ENCODE measurements at places on chromosomes 13 and 19.

GRCh38 chr13:40121722-40122121, 466.3 kb downstream of the COG6 start:
- no peak for DNase-seq

GRCh38 chr13:50589651-50590054, 253.8 kb downstream of the DLEU7 start:
- no peak for DNase-seq

- DNase-seq: peak; percentile 88
Measured at GRCh38 chr19:16330368-16330801, 5.8 kb downstream of the KLF2 start.

- no peak for DNase-seq
Measured at GRCh38 chr13:49214917-49215376, 5.2 kb upstream of the MLNR start.

DNA sequence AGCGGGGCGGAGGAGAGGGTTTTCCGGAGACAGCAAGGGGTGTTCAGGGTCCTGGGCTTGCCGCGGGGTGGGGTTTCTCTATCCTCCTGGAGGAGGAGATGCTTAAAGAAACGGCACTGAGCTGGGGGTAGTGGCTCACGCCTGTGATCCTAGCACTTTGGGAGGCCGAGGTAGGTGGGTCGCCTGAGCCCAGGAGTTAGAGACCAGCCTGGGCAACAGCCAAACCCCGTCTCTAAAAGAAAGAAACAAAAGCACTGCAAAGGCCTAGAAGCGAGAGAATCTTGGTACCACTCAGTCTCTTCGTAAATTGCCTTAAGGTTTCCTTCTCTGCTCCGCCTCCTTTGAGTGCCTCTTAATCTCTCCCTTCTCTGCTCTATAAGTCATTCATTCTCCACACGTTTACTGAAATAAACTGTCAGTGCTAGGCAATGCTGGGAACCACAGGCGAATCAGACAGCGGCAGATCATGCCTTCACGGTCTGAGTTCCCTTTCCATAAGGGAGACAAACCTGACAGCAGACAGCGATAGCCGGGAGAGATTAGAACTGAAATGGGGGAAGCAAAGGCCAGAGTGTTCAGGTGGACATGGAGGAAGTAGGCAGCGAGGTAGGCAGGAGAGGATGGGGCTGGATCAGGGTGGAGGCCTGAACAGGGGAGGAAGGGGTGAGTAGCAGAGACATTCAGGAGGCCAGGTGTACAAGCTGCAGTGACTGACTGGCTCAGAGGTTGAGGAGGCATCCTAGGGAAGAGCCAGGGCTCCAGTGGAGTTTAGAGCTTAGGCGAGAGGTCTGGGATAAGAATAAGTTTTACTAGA, 580 bp downstream of the EIF3K start:
- no peak for DNase-seq

DNA sequence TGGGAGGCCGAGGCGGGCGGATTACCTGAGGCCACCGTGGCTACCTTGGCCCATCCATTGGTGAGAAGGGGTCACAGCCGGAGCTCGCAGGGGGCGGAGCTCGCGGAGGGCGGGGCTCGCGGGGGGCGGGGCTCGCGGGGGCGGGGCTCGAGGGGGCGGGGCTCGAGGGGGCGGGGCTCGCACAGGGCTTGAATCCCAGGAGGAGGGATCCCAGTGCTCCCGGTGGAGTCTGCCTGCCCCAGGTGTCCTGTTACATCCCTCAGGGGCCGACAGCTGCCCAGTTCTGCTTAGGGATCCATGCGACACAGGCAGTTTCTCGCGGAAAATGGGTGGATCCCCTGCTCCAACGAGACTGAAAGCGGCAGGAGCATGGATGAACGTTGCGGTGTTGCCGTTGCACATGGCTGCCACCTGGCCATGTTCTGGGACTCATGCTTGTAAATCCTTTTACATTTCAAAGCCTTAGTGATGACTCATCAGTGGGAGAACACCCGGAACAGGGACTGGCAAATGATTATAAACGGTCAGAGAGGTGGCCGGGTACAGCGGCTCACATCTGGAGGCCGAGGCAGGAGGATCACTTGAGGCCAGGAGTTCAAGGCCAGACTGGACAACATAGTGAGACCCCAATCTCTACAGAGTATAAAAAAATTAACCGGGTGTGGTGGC, 25.1 kb downstream of the TMPRSS9 start:
- no peak for DNase-seq

DNA sequence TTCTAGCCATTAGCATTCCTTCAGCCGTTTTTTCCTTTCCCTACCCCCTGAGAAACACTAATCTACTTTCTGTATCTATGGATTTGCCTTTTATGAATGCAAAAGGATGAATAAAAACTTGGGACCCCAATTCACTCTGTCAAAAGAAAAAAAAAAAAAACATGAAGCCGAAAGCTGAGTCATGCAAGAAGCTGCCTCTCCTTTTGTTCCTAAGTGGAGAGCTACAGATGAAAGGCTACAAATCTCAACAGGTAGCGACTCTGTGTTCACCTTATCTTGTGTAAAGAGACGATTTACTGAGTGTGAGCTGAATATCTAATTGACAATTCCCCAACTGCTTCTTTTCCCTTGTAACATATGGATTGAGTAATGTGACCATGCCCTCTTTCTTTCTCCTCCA, 1072.8 kb downstream of the UQCRFS1 start:
- no peak for DNase-seq

GRCh38 chr19:9885077-9885552, 50.0 kb downstream of the PIN1 start:
- DNase-seq: no peak

DNA sequence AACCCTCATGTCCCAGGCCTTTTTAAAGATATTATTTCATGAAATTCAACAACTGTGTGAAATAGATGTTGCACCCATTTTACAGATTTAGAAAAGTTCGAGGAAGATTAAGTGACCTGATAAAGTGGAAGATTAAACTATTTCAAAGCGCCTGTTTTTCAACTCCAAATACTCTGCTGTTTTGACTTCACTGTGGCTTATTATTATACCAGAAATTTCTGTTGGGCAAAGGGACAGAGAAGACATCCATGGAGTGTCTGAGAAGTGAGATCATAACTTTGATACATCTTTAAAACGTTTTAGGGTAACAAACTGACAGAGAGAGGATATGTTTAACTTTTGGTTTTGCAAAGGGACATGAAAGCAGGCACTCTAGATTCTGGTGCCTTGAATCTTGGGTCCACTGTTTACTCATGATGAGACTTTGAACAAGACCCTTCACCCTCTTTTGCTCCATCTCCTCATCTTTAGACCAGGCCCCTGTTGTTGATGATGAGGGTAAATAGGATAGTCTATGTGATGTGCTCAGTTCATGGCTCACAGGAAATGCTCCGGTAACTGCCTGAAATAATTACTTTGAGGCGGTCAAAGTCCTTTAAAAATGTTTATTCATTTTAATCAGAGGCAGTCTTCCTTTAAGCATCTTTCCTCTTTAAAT, 55.4 kb downstream of the RFC3 start:
- DNase-seq: no peak

DNA sequence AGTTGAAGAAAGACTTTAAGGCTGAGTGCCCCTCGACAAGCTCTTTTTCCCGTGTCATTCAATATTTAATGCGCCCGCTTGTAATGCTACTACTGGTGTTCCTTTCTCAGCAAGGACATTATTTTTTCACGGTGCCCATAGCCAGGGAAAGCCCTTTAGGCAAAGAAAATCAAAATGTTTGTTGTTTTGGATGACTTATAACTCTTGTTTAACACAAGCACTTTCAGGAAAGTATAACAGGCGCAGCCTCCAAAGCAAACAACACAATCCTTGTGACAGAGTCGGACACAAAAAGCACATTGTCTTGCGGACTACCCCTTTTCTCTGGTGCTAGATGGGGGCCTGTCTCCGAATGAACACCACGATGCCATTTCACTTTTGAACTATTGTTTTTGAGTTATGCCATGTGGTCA, 12.4 kb downstream of the ZIC5 start:
- DNase-seq: no peak

DNA sequence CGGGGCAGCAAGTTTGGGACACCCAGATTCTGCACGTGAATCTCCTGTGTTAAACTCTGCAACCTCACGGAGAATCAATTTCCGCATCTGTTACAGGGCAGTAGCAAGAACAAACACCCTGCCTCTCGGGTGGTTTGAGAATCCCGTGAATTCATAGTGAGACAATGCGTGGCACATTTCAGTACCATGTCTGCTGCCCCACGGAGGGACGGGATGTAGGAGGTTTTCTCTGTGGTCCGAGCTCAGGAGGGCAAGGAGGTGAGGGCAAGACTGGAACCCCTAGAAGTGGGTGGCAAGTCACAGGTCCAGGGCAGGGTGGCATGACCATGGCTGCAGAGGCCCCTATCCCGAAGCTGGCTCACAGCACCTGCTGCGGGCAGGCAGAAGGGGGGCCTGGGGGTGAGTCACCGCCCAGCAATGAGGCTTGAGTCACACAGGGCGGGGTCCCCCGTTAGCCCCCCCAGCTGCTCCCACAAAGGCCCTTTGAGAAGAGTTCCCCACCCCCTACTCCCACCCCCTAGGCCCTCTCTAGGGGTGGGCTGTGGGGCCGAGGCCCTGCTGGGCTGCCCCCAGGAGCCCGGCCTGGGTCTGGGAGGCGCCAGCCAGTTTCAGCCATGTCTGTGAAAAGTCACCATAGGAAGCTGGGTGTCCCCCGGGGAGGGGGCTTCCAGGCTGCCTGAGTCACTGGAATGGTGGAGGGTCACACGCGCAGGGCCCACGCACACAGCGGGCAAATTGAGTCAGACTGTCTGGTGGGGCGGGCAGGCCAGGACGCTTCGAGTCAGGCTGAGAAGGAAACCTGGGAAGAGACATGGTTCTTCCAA, 25.8 kb upstream of the NANOS3 start:
- peak; percentile 61 for DNase-seq

- no peak for DNase-seq
Measured at GRCh38 chr13:40235160-40235796, 431.2 kb downstream of the FOXO1 start.

DNA sequence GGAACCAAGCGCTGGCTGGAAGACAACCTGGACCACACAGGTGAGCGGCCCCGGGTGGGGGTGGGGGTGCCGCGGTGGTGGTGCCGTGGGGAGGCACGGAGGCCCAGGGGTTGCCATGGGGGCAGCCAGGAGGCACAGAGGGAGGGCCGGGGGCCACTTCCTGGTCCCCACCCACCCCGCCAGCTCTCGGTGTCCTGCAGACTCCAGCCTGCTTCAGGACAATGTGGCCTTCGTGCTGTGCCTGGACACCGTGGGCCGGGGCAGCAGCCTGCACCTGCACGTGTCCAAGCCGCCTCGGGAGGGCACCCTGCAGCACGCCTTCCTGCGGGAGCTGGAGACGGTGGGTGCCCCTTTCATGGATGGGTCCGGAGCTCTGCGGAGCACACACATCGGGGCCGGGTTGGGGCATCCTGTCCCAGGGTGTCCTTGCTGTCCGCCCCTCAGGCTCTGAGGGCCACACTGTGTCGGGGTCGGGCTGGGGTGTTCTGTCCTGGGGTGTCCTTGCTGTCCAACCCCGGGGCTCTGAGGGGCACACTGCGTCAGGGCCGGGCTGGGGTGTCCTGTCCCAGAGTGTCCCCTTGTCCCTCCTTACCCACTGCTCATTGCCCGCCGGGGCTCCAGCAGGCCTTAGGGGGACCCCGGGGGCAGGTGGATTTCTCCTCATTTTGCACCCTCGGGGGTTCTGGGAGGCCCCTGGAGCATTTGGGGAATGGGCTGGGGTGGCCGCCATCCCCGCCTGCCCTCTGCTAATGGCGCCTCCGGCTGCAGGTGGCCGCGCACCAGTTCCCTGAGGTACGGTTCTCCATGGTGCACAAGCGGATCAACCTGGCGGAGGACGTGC, 18.3 kb downstream of the NCLN start:
- DNase-seq: no peak

GRCh38 chr13:35993686-35994085, 137.5 kb downstream of the DCLK1 start:
- no peak for DNase-seq

DNA sequence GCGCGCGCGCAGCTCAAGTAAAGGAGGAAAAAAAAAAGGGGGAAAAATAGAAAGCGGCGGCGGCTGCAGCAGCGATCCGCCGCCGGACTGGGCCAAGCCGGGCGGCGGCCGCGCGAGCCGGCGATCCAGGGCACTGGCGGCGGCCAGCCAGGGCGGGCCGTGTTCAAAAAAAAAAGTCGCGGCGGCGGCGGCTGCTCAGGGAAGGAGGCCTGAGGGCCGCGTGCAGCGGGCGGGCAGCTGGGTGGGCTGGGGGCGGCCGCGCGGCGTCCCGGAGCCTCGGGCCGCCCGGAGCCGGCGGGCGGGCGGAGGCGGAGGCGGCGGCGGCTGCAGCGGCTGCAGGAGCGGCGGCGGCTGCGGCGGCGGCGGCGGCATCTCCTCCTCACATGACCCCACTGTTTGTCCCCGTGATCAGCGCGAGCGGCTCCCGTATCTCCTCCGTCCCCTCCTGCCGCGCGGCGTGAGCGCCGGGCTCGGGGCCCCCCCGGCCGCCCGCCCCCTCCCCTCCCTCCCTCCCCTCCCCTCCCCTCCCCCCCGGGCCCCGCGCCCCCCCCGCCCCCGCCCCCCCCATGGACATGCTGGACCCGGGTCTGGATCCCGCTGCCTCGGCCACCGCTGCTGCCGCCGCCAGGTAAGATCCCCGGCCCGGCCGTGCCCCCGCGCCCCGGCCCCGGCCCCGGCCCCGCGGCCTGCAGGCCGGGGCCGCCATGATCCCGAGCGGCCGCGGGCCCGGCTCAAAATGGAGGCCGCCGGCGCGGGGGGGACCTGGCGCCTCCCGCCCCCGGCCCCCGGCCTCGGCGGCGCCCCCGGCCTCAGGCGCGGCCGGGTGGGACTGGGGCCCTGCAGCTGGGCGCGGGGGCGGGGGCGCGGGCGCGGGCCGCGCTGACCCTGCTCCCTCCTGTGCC, at the start of gene USF2:
TSS of gene USF2 (plus strand) at position 427 of the 902 bp plus-strand sequence. CDS start at position 567, 140 bp downstream.
- peak; percentile 35 for DNase-seq

DNA sequence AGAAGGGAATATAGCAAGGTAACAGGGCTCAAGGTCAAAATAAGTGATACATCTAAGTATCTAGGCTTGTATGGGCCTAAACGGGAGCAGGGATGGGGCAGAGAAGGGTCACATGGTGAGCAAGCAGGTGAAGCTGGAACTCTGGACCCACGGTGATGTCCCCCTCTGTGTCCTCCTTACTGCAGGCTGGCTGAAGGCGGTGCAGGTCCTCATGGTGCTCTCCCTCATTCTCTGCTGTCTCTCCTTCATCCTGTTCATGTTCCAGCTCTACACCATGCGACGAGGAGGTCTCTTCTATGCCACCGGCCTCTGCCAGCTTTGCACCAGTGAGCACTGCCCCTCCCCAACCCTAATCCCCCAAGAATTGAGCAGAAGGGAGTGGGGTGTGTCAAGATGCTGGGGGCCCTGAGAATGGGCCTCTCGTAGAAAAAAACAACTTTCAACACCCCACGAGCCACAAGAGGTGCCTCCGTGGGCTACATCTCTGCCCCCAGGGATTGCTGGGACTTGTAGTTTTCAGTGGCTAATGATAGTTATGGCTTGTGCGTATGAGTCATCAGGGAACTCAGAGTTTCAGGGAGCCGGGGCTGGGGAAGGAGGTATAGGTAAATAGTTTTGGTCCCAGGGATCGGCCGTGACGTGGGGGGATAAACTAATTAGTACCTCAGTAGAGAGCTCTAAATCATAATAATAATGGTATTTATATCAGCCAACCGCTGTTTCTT, 4.0 kb downstream of the EMP3 start:
- DNase-seq: peak; percentile 31

GRCh38 chr13:40223585-40223984, 442.9 kb downstream of the FOXO1 start:
- DNase-seq: no peak

GRCh38 chr19:3357992-3358688, 8.2 kb upstream of the NFIC start:
- DNase-seq: no peak

GRCh38 chr13:99375738-99376080, 68.5 kb upstream of the GPR183 start:
- no peak for DNase-seq

- DNase-seq: no peak
Measured at GRCh38 chr13:32882691-32883090, 133.5 kb upstream of the KL start.

GRCh38 chr19:50328873-50329145, 368 bp downstream of the KCNC3 start:
- DNase-seq: no peak
